ENCODE measurements at places on chromosomes 5 and 9.

- DNase-seq: no peak
These were observed 677.0 kb downstream of the TAF11L14 start for GRCh38 chr5:18311266-18311665.

- DNase-seq: no peak
These were observed 47.1 kb upstream of the ZNF354A start for GRCh38 chr5:178777520-178777919.

DNA sequence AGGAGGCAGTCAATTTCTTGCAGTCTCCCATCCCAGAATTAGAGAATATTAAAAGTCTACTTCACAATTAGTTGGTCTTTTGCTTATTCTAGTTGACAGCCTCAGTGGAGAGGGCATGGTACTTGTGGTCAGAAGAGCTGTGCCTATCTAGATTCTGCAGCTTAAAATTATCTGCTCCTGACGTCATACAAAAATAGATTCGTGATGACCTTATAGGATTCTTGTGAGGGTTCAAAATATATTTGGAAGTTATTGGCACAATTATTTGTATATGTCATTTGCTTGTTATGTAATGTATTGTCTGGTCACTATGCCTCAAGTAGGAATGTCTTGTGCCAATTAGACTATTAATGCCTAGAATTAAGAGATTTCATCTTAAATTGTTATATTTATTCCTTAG lies 142.5 kb downstream of the CDH12 start:
- no peak for DNase-seq

- no peak for DNase-seq
These were observed 18.9 kb downstream of the SEMA4D start for GRCh38 chr9:89478821-89479668.

DNA sequence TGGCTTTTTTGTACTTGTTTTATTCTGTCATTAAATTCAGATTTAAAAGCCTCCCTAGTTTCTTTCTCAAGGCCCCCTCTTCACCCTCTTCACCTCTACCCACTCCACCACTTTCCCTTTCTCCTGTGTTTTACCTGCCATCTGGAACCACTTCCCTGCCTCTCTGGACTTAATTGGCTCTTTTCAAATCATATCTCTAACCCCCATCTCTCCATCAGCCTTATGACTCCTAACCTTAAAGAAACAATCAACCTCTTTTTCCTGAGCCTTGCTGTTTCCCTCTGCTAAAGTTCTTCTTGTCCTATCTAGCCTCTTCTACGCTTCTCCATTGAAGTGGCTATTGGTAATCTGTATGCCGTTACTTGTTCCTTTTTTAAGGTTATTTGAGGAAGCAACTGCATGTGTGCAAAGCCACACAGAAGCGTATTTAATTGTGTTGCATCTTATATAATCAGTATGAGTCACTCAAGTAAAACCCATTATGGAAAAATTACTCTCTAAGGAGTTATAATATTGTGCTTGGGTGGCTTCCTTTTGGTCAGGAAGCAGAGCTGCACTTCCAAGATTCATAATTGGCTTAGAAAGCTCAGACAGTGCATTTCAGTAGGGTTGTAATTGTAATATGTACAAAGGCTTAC lies 653.6 kb upstream of the ITGA1 start:
- no peak for DNase-seq

- no peak for DNase-seq
These were observed 220.7 kb upstream of the TMEM161B start for GRCh38 chr5:88489364-88489763.

GRCh38 chr5:164475339-164475977 lies 970.0 kb downstream of the MAT2B start:
- DNase-seq: no peak

DNA sequence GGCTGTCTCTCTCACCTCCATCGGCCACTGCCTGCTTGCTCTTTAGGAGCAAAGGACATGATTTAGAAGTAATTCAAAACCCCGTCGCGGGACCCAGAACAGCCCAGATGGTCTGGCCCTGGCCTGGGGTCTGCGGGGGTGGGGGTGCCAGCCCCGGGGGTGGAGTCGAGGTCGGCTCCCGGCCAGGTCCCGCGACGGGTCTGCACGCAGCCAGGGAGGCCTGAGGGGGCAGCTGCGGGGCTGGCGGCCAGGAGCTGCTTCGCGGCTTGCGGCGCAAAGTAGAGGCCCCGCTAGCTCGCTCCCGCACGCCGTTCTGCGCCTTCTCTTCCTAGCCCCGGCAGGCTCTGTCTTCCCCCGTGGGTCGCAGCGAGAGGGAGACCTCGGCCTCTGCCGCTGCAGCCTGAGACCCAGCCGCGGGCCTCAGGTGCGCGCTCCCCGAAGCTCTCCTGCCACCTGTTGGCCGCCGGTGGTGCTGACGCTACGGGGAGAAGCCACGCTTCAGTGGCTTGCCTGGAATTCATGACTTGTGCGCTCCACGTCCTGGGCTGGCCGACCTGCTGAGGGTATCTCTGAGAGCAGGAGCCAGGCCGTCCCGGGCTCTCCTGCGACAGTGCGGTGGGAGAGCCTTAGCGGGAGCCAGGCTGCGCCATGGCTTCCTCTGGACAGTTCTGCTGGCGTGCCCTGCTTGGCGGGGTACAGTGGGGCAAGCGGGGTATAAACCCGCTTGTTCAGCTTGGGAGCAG lies 157.2 kb upstream of the PITX1 start:
- DNase-seq: no peak

DNA sequence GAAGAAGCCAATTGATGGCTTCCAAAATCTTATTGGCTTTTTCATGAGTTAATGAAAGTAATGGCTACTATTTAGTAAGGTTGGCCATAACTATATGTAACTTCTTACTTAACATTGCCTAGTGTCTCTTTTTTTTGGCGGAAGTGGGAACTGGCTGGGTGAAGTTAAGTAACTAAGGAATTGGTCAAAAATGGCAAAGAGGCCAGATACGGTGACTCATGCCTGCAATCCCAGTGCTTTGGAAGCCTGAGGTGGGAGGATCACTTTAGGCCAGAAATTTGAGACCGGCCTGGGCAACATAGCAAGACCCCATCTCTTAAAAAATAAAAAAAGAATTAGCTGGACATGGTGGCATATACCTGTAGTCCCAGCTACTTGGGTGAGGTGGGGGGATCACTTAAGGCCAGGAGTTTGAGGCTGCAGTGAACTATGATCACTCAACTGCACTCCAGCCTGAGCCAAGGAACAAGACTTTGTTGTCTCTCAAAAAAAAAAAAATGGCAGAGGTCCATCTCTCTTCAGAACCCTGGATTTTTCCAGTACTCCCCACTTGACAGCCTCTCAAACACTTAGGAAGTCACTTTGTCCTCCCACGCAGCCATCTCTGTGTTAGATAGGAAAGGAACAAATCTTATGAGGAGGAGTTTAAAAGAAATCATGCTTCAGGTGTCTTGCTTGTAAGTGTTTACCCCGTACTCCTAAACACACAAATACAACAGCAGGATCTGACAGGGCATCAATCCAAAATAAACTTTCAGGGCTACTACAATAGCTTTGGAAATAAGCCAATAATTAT lies 75.7 kb downstream of the TEK start:
- DNase-seq: no peak

- no peak for DNase-seq
These were observed 356.8 kb upstream of the DMAC1 start for GRCh38 chr9:8156346-8156745.

GRCh38 chr5:14440582-14441431 lies 140.8 kb upstream of the OTULINL start:
- DNase-seq: no peak

DNA sequence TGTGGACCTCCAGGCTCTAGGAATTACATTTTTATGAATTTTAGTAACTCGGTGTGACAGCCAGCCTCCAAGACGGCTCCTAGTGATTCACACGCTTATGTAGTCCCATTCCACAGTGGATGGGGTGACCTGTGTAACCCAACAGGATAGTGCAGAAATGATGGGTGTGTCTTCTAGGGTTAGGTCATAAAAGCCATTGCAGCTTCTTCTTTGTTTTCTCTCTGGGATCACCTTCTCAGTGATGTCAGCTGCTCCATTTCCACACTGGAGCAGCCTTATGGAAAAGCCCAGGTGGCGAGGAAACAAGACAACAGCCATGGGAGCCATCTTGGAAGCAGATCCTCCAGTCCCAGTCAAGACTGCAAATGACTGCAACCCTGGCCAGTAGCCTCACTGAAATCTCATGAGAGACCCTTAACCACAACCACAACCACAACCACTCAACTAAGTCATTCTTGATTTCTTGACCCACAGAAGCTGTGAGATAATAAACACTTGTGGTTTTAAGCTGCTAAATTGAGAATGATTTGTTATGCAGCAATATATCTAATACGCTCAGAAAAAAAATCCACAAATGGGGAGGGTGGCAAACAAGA lies 5.1 kb upstream of the GNPDA1 start:
- DNase-seq: no peak

- DNase-seq: no peak
These were observed 52.1 kb downstream of the SEMA6A start for GRCh38 chr5:116522356-116523136.

- DNase-seq: no peak
These were observed 24.2 kb downstream of the ENHO start for GRCh38 chr9:34498553-34498952.

DNA sequence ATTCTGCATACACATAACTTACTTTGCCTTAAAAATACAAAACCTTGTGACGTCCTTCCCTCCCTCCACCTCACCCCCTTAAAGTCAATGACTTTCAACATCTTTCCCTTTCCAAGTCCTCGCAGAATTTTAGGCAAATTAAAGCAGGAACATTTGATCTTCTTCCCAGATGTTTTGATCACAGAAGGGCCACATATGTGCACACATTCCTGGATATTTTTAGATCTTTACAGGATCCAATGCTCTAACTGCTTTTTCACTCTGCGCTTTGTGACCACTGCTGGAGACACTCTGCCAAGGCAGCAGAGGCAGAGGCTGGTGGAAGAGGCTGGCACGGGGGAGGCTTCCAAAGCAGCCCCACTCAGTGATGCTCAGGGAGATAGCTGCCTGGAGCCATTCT lies 130.7 kb downstream of the SEC61B start:
- no peak for DNase-seq

GRCh38 chr9:28648723-28649122 lies 1075.4 kb upstream of the C9orf72 start:
- no peak for DNase-seq

- DNase-seq: no peak
These were observed 104.6 kb downstream of the INSYN2B start for GRCh38 chr5:169875731-169876130.

GRCh38 chr5:171762903-171763302 lies 22.7 kb upstream of the SMIM23 start:
- no peak for DNase-seq
